ENCODE measurements at places on chromosomes 11 and 22. TPM values are rescaled to one million over a fixed set of nuclear protein-coding genes. Genes with fewer than 3 reads are reported as not detected.

PLAAT5 gene
- not detected for total RNA-seq

RABL2B gene
- total RNA-seq = 4.1 TPM

DEUP1 gene
- not detected for total RNA-seq

MS4A4A gene
- not detected for total RNA-seq

KCNE3 gene
- total RNA-seq = 1.1 TPM

GRAMD4 gene
- total RNA-seq = 48.8 TPM

- peak; percentile 61 for DNase-seq
Measured at GRCh38 chr22:32823024-32823730, 21.7 kb downstream of the TIMP3 start.

GRCh38 chr11:8870411-8871170 is 40.4 kb upstream of the AKIP1 start:
- peak; percentile 74 for DNase-seq

GRCh38 chr11:21396342-21397008 is 727.1 kb downstream of the NELL1 start:
- DNase-seq = no peak

DNA sequence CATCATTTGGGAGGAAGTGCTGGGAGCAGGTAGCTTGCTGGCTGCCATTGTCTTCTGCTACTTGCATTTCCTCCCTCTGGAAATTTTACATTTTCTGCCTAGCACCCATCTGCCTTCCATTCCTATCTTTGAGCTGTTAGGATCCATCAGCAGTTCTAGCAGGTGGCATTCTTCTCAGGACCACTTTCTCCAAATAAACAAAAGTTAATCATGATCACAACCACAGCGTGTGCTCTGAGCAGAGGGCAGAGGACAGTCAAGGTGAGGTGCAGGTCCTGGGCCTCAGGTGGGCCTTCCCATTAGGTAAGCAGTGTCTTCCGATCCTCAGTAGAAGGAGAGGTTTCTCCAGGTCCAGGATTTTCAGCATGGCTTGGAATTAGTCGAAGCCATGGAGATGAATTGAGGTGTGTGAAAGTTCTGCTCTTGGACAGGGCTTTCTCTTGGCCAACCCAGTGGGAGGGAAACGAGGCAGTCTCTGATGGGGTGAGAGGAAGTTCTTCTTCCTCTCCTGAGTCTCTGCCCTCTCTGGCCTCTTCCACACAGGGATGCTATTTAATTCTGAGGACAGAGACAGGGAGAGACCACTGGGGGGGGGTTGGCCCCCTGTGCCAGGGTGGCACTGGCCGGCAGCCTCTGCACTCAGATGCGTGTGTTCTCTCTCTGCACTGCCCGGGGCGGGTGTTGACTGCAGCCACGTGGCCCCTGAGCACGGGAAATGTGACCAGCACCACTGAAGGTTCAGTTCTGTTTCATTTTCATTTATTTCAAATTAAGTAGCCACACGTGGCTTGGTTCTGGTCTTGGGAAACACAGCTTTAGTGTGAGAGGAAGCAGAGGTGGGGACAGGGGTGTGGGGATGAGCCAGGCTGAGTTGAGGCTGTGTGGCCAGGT is 170.8 kb downstream of the TBC1D22A start:
- no peak for DNase-seq

DNA sequence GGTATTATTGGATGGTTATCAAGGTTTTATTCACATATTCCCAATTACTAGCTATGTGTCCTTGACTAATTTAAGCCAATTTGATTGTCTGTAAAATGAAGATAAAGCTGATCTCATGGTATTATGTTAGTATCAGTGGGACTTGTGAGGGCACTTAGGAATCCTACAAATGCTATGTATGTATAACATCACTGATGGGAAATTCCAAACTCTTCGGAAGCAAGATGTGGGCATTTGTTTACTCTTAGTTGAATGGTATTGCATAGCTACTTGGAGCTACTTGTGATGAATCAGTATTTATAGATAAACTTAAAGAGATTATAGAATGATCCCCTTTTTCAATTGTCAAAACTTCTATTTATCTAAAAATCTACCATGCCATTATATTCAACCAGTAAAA is 239.9 kb downstream of the CNTN5 start:
- no peak for DNase-seq

DNA sequence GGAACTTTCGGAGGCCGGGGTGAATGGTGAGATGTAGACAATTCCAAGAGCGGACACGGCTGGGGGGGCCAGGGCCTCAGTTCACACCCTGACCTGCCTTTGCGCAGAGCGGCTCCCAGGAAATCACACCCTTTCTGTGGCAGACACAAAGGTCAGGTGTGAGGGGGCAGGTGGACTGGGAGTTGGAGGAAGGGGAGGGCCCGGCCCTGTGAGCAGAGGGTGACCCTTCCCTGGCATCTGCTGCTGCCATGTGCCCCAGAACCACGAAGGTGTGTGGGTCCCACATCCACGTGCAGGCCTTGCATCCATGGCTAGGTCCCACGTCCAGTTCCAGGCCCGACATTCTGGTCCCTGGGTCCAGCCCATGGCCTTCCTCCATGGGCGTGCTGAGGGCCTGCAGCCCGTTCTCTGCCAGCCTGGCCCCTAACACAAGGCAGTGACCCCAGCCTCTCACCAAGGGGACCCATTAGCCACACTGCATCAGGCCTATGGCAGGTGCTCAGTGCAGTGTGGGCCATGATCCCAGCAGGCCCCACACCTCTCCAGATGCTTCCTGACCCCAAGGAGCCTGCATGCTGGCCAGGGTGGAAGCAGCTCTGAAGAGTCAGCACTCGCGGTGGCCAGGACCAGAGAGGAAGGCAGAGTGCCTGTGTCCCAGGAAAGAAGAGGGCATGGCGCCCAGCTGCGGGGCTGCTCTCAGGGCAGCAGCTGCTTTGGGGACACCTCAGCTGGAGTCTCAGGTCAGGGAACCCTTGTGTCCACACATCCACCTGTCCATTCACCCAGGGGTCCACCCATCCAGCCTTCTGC is 18.9 kb upstream of the PIM3 start:
- peak; percentile 27 for DNase-seq

DNA sequence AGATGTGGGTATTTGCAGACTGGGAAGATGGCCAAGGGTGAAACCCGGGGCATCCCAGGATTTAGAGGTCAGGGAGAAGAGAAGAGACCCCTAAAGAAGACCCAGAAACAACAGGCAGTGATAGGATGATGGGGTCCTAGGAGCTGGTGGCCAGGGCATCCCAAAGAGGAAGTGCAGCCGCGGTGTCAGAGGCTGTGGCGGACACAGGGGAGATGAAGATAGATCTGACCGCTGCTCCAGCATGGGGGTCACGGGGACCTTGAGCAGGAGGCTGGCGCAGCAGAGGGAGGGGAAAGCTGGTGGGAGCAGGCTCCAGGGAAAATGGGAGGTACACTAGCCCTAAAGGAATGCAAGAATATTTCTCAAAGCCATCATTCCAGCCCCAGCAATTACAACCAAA is 47.3 kb downstream of the CTTN start:
- no peak for DNase-seq

- no peak for DNase-seq
Measured at GRCh38 chr11:1275021-1275420, 34.4 kb downstream of the TOLLIP start.

GRCh38 chr11:66240781-66241136 is 27.7 kb upstream of the RAB1B start:
- no peak for DNase-seq

DNA sequence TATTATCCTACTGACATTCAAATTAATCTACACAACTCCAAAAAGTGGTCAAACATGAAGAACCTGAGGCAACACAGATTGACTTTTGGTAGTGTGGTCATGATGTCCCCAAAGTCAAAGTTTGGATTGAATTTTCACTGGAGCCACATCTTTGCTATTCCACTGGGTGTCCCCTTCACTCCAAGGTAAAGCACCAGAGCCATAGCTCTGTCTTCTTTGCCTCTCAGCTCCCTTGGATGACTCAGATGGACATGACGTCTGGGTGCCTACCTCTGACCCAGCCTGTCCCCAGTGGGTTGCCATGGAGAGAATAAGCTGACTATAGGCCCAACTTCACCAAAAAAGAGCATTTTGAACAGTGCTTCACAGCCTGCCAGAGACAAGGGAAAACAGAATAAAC is 57.4 kb upstream of the ARHGAP42 start:
- no peak for DNase-seq

- DNase-seq = peak; percentile 76
Measured at GRCh38 chr11:29019960-29020683, 911.9 kb downstream of the METTL15 start.

DNA sequence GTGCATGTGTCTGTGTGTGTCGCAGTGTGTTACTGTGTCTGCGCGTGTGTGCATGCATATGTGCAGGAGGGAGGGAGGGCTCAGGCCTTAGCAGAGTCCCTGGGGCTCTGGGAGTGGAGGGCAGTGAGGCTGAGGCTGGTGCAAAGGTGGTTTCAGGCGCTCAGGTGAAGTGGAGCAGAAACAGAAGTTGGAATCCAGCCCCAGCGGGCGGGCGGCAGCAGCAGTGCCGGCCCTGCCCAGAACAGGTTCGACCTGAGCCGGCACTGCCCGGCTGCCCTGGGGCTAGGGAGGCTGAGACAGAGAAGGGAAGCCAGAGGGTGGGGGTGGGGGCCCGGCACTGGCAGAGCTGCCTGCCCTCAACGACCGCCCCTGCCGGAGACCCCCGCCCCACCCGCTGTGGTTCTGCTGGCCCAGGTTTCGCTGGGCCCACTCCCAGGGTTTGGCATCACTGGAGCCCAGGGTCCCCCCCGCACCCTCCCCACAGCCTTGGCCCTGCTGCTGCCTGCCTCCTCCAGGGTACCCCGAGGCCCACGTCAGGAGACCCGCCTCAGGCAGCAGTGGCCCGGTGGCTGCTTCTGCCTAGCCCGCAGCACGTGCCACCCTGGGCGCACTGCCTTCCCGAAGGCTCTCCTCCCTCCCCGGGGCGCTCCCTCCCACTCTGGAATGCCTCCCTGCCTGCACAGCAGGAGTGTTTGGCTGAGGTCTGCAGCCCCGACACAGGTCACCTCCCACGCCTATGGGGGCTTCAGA is 13.3 kb downstream of the ASCL2 start:
- no peak for DNase-seq

- DNase-seq = peak; percentile 90
Measured at GRCh38 chr11:94134651-94135512, 6.2 kb downstream of the PANX1 start.

DNA sequence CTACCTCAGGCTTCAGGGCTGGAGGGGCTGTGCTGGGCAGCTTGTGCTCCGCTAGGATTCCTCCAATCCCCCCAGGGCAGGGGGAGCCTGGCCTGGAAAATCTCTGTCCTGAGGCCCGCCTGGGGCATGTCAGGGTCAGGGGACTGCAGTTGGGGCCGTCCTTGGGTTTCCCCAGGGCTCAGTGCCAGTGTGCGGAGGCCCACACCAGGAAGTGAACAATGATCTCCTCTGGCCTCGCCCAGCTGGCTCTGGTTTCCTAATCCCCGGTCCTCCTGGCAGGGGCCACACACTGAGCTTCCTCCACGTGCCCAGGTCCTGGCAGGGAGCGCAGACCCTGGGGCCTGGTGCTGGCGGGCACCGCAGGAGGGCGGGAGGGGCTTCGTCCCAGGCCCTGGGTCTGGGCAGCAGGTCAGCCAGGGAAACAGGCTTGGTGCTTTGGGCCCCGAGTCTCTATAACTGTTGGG is 1.4 kb upstream of the MUC2 start:
- DNase-seq = peak; percentile 78

All from dermis blood vessel endothelial cell (primary cell).